ENCODE measurements at places on chromosomes 13 and 19.
A peak's percentile ranks its signal among the peaks of the same experiment; 100 is the strongest.

DNA sequence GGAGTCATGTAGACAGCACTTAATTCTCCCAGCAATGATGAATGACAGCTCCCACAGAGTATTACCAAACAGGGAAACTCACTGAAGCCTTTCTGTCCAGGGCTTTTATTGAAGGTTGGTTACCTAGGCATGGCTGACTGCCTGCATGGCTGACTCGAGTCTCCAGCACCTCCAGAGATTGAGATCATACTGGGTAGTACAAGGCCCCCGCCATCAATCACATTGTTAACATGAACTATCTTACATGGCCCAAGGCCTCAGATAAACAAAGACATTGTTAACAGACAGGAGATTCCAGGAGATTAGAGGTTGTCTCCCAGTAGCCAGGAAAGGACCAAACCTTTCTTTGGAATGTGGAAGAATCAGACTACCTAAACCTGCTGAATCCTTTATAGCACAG lies 128.3 kb upstream of the LSM14A start:
- no peak for DNase-seq

- no peak for DNase-seq
Measured at GRCh38 chr13:73820285-73820684, 313.9 kb downstream of the KLF12 start.

DNA sequence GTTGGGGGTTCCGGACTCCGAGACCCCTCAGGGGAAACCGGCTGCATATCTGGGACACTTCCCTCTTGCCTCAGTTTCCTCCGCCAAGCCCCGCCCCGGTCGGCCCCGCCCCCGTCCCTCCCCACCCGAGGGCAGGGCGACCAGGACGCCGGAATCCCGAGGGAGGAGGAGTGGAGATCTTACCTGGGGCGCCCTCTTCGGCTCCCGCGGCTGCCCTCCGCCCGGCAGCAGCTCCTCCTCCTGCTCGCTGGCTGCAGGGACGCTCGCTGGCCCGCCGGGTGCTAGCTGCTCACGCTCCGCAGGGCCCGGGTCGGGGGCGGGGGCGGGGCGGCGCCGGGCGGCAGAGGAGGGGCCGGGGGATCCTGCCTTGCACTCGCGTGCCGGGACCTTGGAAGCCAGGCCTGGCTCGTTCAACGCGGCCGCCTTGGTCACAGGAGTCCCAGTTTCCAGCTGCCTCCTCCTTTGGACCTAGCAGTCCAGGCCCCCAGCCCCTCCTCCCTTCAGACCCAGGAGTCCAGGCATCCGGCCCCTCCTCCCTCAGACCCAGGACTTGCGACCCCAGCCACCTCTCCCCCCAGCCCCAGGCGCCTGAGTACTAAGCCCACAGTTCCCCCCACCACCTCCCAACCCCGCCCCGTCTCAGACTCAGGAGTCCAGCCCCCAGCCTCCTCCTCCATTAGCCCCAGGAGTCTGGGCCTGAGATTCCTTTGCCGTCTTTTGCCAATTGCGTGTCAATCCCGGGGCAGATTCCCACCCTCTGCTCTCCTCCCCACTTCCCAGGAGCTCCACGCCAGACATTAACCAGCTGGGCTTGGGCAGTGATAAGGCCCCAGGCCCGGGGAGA lies at the start of gene NTF4:
Gene NTF4, minus strand, starts transcription at position 51 of the 844 bp plus-strand sequence. CDS start 2,821 bp downstream, outside the sequence.
- DNase-seq, result no peak

GRCh38 chr13:112186091-112186490 lies 119.1 kb downstream of the SOX1 start:
- no peak for DNase-seq

- DNase-seq, result no peak
Measured at GRCh38 chr13:109919715-109920375, 133.5 kb upstream of the IRS2 start.

GRCh38 chr19:7729831-7730285 lies 2.1 kb downstream of the CLEC4G start:
- peak; percentile 28 for DNase-seq

GRCh38 chr19:19539698-19540063 lies 1.6 kb downstream of the CILP2 start:
- no peak for DNase-seq

DNA sequence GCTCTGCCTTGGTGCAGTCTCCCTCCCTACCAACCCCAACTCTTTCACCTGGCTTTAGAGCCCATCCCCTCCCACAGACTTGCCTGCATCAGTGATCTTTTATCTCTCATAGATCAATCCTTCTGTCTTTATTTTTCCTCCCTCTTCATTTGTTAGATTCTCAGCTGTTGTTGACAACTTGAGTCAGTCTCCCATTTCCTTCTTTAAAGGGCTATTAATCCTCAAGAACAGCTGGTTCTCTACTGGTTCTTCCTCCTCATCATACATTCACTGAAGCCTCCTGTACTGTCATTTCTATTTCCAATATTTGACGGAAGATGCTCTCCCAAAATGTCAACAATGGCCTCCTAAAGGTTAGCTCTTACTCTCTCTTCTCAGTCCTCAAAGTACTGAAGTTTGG lies 408.2 kb downstream of the TBC1D4 start:
- DNase-seq, result no peak

GRCh38 chr19:47310819-47311218 lies 1.2 kb downstream of the C5AR1 start:
- no peak for DNase-seq

DNA sequence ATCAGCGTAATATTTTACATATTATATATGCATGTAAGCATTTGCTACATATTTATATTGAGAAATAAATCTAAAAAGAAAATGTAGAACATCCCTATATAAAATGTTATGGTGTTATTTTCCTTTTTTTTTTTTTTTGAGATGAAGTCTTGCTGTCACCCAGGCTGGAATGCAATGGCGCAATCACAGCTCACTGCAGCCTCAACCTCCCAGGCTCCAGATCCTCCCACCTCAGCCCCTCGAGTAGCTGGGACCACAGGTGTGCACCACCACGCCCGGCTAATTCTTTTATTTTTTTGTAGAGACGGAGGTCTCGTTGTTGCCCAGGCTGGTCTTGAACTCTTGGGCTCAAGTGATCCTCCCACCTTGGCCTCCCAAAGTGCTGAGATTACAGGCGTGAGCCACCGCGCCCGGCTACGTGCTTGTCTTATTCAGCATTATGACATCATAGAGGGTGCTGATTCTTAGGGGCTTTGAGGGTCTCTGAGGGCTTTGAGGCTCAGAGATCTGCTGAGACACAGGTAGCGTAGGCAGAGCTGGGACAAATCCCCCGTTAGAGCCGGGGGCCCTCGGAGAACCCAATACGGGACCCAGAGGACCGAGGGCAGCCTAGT lies 101.9 kb downstream of the GADD45B start:
- DNase-seq, result no peak

GRCh38 chr19:18282788-18283141 lies 1.3 kb upstream of the JUND start:
- DNase-seq, result peak; percentile 72

- DNase-seq, result peak; percentile 49
Measured at GRCh38 chr13:51562011-51562671, 22.1 kb upstream of the WDFY2 start.

DNA sequence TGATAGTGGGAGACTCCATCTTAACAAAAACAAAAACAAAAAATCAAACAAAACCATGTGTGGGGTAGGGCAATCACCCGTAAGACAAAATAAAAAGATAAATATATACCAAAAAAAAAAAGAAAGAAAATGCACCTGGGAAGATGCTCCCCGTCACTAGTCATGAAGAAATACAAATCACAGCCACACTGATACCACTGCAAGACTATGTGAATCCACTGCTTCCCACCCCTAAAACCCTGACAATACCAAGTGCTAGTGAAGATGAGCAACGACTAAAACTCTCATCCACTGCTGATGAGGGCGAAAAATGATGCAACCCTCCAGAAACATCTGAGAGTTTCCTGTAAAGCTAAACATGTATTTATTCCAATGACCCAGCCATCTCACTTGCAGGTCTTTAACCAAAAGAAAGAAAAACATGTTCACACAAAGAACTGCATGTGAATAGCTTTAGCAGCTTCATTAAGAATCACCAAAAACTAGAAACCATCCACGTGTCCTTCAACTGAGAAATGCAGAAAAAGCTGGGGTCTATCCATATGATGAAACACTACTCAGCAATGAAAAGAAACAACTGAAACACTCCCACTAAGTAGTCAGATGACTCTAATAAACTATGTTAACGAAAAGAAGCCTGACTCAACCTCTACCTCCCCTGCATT lies 31.7 kb downstream of the BRD4 start:
- peak; percentile 59 for DNase-seq

GRCh38 chr13:27360562-27360961 lies 63.9 kb upstream of the GTF3A start:
- no peak for DNase-seq

DNA sequence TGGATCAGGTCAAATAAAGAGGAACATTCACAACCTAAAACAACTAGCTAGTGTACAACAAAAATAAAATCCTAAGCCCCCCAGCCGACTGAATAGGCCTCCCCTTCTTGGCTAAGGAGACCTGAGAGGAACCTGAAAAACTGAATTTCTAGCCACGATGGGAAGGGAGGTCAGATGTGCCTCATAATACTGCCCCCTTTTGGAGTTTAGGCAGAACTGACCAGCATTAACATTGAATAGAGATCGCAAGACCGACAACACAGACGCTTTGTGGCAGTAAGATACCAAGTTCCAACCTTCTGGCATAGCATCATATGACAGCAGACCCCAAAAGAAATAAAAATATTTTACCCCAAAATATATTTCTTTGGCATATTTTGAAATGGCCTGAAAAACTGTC lies 15.9 kb downstream of the CBY2 start:
- DNase-seq, result no peak

DNA sequence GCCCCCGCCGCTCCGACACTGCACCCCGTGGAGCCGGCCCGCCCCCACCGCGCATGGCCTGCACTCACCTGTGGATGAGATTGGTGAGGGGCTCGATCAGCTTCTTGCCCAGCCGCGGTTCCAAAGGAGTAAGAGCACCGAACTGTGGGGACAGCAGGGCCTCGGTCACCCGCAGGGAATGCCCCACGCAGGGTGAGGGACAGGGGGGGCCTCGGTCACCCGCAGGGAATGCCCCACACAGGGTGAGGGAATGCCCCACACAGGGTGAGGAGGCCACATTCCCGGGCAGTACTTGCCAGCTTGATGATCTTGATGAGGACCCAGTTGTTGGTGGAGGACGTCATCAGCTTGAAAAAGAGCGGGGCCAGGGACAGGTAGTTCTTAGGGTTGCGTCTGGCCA lies 22.3 kb downstream of the AP3D1 start:
- DNase-seq, result no peak

DNA sequence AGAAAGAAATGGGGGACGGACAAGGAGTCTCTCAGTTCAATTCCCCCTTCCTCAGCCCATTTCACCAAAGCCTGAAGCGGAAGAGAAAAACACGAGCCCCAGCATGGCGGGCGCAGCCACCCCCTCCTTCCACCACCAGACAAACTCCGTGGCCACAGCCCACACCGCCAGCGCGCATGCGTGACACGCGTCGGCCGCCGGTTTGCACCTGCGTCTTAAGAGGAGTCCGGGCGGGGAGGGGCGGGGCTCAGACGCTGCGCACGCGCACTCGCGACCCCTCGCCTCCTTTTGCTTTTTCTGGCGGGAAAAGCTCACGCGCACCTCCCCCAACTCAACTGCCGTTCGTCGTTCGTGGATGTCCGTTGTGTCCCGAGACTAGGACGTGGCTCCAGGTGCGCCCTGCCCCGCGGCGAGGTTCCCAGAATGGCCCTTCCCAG lies at the start of gene KASH5:
Gene KASH5, plus strand, starts transcription at position 314 of the 437 bp plus-strand sequence. CDS start 2,635 bp downstream, outside the sequence.
- peak; percentile 84 for DNase-seq

GRCh38 chr19:3404324-3405260 lies 38.2 kb downstream of the NFIC start:
- DNase-seq, result no peak

- peak; percentile 74 for DNase-seq
Measured at GRCh38 chr13:52195401-52195837, 36.0 kb upstream of the NEK3 start.

DNA sequence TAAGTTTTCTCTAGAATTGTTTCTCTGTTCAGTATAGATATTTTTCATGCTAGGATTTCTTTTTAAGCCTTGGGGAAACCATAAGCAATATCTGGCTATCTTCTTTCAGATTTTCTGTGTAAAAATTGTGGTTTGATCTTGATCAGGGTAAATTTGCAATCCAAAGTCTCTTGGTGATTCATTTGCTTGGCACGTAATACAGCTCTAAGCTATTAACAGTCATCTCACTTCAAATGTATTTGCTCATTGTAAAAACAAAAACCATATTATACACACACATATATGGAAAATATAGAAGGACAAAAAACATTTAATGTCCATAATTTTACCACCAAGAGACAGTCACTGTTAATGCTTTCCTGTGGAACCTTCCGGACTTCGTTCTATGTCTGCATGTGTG lies 191.0 kb downstream of the SHISA2 start:
- DNase-seq, result no peak

DNA sequence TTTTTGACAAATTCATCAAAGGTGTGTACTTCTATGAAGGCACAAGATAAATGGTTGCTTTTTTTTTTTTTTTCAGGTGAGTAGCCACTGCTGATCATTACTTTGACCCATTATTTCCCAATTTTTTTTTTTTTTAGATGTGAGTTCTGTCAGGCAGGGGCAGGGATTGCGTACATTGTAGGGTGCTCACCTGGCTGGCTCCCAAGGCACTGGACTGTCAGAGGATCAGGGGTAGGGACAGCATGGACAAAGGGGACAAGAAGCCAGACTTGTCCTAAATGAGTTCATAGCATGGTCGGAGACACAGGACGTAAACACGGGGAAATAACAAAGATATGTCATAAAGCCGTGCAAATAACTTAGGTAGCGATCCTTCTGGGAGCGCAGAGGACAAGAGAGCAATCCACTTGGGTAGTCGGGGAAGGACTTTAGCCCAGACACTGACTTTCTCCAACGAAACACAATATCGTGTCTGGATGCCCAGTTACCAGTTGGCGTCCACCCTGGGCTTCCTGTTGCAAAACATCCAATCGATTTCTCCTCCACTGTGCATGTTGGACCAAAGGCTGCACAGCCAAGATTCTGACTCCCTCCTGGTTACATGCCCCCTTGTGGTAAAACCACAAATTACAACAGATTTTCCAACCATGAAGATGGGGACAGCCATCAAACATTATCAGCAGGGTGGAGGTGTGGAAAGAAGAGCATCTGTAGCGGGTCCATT lies 27.5 kb upstream of the KATNAL1 start:
- DNase-seq, result peak; percentile 24

- DNase-seq, result peak; percentile 89
Measured at GRCh38 chr19:5974721-5975387, 3.1 kb downstream of the RANBP3 start.

- DNase-seq, result no peak
Measured at GRCh38 chr13:45732916-45733315, 30.8 kb downstream of the CBY2 start.

- no peak for DNase-seq
Measured at GRCh38 chr19:42466521-42467182, 23.9 kb upstream of the CXCL17 start.

GRCh38 chr19:38228491-38229439 lies 4.7 kb upstream of the DPF1 start:
- DNase-seq, result no peak

DNA sequence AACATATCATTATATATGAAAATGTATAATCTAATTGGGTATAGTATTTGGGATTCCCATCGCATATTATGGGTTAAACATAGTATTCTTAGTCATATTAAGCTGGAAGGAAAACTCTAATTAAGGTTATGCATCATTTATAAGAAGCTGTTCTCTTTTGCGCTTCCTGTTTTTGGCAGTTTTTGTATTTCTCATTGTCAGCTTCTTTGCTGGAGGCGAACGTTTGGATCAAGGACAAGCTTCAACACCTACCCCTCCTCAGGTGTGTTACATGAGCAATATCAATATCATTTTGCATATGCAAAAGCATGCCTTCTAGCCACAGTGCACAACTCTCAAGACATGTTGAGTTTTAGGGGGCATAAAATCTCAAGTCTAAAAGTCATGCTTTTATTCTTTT lies 439.8 kb downstream of the TDRD3 start:
- no peak for DNase-seq
